ENCODE measurements at places on chromosomes 1 and 21.

DNA sequence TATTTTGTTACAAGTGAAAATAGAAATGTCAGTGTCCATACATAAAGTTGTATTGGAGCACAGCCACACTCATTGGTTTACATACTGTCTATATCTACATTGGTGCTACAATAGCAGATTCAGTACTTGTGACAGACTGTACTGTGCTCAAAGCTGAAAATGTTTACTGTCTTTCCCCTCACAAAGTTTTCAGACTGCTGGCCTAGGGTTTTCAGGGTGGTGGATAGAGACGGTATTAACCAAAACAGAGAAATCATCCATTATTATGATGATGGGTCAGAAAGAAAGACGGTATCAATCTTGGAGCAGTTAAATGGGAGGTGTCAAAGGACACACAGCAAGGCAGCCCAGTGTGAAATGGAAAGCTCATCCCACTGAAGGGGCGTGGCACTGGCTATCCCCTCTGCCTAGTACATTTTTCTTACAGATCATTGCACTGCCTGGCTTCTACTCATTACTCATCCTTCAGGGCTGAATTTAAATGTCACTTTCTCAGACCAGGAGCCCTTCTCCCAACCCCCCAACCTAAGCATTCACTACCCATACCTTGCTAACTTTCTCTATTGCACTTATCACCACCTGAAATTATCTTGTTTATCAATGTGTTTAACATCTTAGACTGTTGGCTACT lies 10.2 kb downstream of the JAK1 start:
- no peak for DNase-seq

GRCh38 chr21:45632160-45632559 lies 11.4 kb upstream of the PCBP3 start:
- DNase-seq, result no peak

- DNase-seq, result no peak
Observed at GRCh38 chr21:45373991-45374816, 30.8 kb upstream of the COL18A1 start.

DNA sequence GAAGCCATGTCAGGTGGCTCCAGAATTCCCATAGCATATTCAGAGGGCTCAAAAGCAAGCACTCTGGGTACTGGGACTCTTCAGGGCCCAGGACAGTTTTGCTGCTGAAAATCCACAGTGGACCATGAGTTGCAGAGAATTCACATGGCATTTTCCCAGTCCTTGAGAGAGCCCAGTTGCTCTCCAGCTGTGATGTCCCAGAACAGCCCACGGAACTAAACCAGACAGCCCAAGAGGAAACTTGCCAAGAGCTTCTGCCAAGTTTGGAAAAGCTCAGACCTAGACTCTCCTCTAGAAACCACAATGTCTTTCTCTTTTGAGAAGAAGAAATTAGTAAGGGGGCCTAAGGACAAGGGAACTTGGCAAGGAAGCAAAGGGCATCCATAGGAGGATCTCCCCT lies 69.4 kb downstream of the RGS2 start:
- DNase-seq, result no peak

- no peak for DNase-seq
Observed at GRCh38 chr1:89312572-89312971, 39.9 kb upstream of the GBP5 start.

- DNase-seq, result no peak
Observed at GRCh38 chr1:12521096-12521495, 96.9 kb downstream of the DHRS3 start.

Measured in stimulated activated CD4-positive, alpha-beta T cell treated with anti-CD3 and anti-CD28 coated beads, Interleukin-12 subunit alpha, Interleukin-12 subunit beta, amount 100 ng/mL, for 4 hours (primary cell).